ENCODE measurements at places on chromosomes 1 and 21.

DNA sequence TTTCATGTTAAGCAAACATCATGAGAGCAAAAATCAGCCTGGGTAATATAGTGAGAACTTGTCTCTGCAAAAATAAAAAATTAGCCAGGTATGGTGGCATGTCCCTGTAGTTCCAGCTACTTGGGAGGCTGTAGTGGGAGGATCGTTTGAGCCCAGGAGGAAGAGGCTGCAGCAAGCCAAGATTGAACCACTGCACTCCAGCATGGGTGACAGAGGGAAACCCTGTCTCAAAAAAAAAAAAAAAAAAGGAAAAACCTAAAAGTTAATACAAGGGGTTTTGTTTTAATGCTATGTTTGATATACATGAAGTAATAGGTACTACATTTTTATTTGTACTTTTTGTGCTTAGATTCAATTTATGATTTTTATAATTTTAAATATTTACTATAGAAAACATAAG, 27.1 kb upstream of the SLC35A3 start:
- no peak for DNase-seq

DNA sequence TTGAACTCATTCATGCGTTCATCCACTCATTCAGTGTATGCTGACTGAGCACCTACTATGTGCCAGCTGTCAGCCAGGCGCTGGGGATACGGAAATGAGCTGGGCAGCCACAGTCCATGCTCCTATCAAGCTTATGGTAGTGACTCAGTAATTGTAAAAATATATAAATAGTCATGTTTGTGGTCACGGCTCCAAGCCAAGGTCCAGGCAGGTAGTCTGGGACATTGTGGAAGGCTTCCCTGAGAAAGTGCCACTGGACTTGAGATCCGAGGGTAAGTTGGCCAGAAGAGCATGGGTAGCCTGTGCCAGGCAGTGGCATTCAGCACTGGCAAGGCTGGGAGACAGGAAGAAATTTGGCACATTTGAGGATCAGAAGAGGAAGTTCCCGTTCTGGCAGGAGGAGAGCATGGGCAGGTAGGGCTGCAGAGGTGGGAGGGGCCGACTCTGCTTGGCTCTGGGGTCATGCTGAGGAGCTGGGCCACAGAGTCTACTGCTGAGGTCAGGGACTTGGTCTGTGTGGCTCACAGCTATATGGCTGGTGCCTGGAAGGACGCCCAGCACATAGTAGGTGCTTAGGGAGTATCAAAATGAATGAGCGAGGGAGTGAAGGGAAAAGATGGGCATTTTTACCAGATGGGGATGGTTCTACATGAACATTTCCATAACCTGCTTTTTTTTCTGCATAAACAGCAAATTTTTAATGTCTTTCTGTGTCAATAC, 6.9 kb downstream of the PTPRF start:
- DNase-seq: peak; percentile 24

GRCh38 chr21:18144339-18144738, 100.3 kb upstream of the CHODL start:
- DNase-seq: no peak

- no peak for DNase-seq
Observed at GRCh38 chr1:6914706-6915105, 129.5 kb downstream of the CAMTA1 start.

DNA sequence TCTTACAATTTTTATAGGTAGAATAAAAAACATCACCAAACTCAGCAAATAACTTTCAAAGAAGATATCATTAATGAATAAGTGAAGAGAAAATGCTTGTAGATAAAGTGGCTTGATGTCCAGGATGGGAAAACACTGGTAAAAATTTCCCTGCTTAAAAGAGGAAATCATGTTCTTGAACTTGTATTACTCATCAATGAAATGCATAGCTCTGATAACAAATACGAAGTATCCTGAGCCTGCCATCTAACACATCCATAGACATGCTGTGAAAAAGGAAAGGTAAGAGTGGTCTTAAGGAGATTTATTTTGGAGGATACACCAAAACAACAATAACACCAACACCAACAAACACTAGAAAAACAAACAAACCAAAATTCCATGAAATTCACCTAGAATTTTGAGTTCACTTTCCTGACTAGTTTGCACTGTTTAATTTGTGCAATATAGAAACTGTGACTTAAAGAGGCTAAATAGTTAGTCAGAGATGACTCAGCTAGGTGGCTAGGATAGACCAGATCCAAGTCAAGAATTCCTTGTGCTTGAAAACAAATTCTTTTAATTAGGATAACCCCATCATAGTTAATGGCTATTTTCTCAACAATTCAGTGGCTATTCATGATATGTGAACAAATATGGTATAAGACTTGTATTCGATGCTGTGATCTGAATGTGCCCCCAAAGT, 179.8 kb upstream of the KCNK2 start:
- no peak for DNase-seq

- no peak for DNase-seq
Observed at GRCh38 chr21:41924368-41924754, 29.5 kb downstream of the C2CD2 start.

GRCh38 chr1:212506666-212507065, 73.9 kb downstream of the NENF start:
- DNase-seq: no peak

DNA sequence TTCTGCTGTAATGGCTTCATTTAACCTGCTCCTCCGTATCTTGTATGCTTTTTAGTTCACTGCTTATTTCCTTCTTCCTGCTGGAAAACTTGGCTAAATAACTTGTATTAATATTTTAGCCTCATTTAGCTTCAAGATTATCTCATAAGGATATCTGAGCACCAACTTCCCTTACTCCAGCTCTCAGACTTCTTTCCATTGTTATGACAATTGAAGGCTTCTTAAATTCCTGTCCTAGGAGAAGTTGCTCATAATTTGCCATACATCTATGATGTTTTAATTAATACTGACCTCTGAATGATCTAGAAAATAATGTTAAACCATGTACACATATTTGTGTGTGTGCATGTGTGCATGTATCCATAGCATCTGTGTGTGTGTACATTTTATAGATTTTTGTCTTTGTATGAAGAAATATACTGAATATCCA, 1524.4 kb upstream of the TPTE start:
- DNase-seq: no peak

GRCh38 chr21:21341041-21341440, 342.8 kb downstream of the NCAM2 start:
- no peak for DNase-seq

- DNase-seq: no peak
Observed at GRCh38 chr1:20936621-20937020, 149.5 kb upstream of the HP1BP3 start.

DNA sequence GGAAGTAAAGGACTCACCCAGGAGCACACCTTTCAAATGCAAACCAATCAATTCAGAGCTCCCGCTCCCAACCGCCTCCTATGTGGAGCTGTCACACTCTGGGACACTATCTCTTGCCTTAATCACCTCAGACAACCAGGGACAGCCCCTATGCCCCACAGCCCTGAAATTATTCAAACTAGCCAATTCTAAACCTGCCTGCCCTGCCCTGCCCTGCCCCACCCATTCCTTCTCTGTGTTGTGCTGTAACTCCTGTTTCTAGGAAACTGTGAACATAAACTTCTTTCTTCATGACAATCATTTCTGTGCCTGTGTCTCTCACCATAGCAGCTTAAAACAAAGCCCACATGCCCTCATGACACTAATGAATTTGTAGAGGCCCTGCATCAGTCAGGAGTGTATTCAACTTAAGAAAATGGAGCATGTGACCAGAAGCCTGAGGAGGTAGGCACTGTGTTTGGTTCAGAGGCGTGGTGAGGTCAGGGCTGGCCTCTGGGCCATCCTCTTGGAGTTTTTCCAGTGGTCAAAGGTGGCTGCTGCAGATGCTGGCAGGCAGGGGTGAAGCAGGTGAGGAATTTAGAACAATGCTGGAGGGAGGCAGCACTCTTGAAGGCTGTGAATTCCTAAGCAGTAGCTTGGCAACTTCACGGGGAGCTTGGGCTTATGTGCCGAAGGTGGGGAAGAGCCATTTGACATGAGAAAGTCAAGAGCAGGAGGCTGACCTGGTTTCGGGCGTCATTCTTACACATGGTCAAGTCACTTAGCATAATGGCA, 74.5 kb downstream of the RHOU start:
- no peak for DNase-seq

GRCh38 chr1:18201997-18202719, 94.6 kb downstream of the IGSF21 start:
- no peak for DNase-seq

GRCh38 chr1:29826646-29827045, 590.3 kb downstream of the PTPRU start:
- DNase-seq: no peak

DNA sequence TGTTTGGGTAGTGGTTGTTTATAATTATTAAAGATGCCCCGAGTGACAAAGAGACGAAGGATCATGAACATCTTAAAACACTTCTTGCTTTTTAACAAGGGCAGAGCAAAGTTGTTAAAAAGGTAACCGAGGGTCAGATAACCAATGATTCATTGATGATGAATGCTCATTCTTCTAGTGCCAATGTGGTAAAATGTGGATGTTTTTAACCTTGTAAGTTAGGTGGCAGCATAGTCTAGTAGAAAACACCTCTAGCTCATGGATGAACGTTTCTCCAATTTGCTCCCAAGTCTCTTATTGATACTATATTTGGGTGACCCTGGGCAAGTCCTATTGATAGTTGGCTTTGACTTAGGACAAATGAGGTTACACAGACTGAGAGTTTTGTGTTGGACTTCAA, 167.9 kb downstream of the KIF26B start:
- no peak for DNase-seq

DNA sequence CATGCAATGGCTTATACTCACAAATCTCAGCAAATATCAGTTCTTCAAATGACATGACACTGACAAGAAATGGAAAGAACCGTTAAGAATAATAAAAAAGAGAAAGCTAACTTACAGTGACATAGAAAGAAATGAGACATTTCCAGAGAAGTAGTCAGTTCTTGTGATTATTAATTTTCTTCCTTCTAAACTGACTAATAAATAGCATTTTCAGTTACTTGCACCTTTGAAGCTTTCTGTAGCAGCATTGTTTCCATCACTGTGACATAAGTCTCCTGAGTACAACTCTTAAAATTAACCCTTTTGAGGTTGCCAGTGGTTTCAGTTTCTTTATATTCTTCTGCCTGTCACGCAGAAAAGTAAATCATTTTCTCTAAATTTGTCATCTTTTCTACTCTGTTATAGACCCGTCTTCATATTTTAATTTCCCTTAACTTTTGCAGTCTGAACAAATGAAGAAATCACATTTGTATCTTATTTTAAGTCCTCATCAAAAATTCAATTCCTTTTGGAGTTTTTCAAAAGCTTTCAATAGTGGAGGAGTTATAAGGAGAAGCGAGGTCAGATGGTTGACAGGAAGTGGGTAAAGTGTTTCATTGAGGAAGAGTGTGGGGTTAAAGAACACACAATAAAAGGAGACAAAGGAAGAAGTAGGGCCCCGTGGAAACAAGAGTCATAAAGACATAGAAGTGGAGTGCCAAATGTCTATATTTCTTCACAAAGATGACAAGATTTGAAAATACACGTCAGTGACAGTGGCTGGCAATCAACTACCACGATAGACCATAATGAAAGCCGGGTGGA, 57.9 kb upstream of the S1PR1 start:
- no peak for DNase-seq

GRCh38 chr1:204150702-204151551, 917 bp downstream of the ETNK2 start:
- DNase-seq: no peak

GRCh38 chr1:171140401-171140800, 44.7 kb upstream of the FMO2 start:
- no peak for DNase-seq

DNA sequence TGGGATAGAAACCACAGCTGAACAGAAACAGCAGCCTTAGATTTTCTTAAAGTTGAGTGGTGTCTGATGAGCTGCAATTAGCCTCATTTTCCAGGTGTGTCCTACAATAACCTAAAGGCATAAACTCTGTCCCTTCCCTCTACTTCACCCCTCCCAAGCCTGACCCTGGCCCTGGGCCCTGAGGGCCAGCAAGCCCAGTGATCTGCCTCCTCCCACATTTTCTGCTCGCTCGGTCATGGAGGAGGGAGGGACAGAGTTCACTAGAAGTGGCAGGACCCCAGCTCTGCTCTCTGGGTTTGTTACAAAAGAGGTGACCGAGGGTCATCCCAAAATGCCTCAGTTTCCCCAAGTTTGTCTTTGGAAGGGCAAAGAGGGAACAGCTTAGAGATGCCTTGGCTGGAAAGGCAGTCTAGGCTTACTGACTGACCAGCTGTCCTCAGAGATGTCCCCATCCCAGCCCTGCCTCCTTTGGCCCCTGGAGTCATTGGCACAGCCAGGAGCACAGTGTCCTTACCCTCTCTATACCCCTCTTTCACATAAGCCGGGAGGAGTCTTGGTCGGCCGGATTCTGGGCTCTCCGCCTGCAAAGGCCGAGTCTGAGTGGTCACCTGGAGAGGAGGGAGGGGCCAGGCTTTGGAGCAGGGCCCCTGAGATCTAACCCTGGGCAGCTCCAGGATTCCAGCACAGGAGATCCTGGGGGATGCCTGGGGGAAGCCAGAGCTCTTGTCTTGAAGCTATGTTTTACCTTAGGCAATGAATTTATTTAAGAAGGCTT, 172.7 kb downstream of the PTPRU start:
- DNase-seq: no peak

- no peak for DNase-seq
Observed at GRCh38 chr1:39919545-39919944, 17.8 kb upstream of the MYCL start.
